ENCODE measurements at places on chromosomes 4 and X. TPM values are rescaled to one million over a fixed set of nuclear protein-coding genes. Genes with fewer than 3 reads are reported as not detected.

Gene ADGRL3
- 302 TPM for total RNA-seq

Gene FABP2
- not detected for total RNA-seq

Gene MSX1
- total RNA-seq, result 2.9 TPM

Gene PNMA6F
- total RNA-seq, result 0.82 TPM

Gene ETDB
- total RNA-seq, result not detected

Gene SCARB2
- total RNA-seq, result 263 TPM

Gene COL4A5
- 14.3 TPM for total RNA-seq

Gene CCKAR
- not detected for total RNA-seq

Gene RHOH
- 0.41 TPM for total RNA-seq

Gene FAM47E
- total RNA-seq, result 4.1 TPM

Gene PAGE2B
- not detected for total RNA-seq

Gene TMEM35A
- total RNA-seq, result 98.2 TPM

Gene BGN
- 1.6 TPM for total RNA-seq

Gene UTP3
- 16.3 TPM for total RNA-seq

GRCh38 chrX:53711436-53711835, 24.9 kb upstream of the HUWE1 start:
- no peak for DNase-seq

GRCh38 chr4:14404730-14405129, 597.6 kb upstream of the CPEB2 start:
- no peak for DNase-seq

DNA sequence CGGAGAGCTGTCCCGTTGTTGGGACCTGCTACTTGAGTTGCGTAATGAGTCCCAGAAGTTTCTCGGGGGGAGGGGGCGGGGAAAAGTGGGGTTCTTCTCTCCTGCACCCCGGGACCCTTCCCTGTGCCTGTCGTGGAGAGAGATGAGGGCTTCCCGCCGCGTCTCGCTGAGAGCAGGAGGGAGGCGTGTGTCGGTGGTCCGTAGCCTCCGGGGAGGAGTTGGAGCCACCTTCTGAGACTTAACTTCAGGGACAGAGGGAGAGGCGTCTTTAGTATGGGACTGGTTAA, 698 bp downstream of the AFF1 start:
- no peak for DNase-seq

GRCh38 chrX:13102636-13103035, 58.2 kb upstream of the FAM9C start:
- DNase-seq, result no peak

- no peak for DNase-seq
Observed at GRCh38 chr4:3612281-3612680, 80.1 kb upstream of the LRPAP1 start.

GRCh38 chr4:134936014-134936413, 734.4 kb upstream of the PABPC4L start:
- no peak for DNase-seq

- DNase-seq, result no peak
Observed at GRCh38 chrX:101117701-101118100, 19.7 kb downstream of the CENPI start.

DNA sequence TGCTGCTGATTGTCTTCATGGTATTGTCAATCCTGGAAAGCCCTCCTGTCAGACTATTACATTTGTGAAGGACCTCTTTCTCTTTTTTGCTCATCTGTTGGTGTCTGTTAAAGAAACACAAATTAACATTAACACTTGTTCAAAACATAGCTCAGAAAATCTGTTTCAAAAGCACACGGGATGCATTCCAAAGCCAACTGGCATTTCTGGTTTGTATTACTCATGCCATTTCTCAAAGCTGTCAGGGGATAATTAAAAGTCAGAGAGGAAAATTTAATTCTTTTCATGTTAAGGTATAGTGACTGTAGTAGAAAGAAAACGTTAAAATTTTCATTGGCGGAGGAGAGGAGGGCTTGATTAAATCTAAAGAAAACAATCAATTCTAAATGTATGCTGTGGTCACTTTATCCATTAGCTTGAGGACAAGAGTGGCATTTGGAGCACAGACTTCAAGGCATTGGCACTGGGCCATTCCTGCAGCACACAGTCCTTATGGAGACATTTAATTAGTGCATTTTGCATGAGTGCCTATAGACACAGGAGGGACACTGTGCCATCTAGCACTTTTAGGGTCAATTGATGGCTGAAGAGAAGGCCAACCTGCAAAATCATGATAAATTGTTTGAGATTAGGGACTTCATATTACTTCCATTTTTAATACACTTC, 21.2 kb upstream of the GLRA2 start:
- no peak for DNase-seq

GRCh38 chrX:50852524-50852923, 38.5 kb upstream of the SHROOM4 start:
- no peak for DNase-seq

DNA sequence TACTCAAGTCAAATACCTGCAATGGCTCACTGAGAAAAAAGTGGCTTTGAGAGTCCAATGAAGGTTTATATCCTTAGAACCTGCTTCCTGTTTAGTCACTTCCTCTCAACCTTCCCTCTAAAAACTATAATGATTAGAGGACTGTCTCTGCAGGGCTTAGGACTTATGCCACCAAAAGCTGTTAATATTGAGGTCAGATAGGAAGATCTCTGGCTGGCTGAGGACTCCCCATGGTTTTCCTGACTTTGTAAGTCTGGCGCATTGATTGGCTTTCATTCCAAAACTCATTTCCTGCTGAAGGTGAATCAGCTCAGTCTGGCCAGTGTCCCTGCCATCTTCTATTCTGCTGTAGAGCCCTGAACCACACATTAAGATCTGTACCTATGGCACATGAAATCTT, 140.9 kb upstream of the ANK2 start:
- DNase-seq, result no peak

DNA sequence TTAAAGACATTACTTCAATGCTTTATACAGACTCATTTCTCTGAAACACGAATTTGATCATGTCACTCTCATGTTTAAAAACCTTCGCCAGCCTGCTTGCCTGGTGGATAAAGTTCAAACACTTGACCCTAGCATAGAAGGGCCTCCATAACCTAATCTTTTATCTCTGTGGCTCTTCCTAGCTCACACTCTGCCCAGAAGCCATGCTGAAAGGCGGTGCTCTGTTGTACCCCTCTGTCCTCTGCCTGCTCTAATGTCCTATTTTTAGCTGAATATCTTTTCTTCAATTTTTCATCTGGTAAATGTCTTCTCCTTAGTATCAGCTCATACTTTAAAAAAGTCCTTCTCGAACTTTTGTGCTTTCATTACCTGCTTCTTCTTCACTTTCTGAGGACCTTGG, 302.6 kb upstream of the BOD1L1 start:
- DNase-seq, result no peak

GRCh38 chrX:8907688-8908087, 106.5 kb upstream of the FAM9A start:
- DNase-seq, result no peak

GRCh38 chr4:87147116-87147515, 73.3 kb downstream of the KLHL8 start:
- no peak for DNase-seq

All from frontal cortex (tissue), 4 donors.